ENCODE measurements at places on chromosomes 6 and 20.
A peak's percentile ranks its signal among the peaks of the same experiment; 100 is the strongest.

- DNase-seq = peak; percentile 32
Observed at GRCh38 chr6:122736163-122736562, 43.4 kb upstream of the FABP7 start.

GRCh38 chr20:62232770-62233645 lies 5.3 kb upstream of the OSBPL2 start:
- DNase-seq = no peak

GRCh38 chr20:6473197-6473596 lies 294.3 kb upstream of the BMP2 start:
- no peak for DNase-seq

DNA sequence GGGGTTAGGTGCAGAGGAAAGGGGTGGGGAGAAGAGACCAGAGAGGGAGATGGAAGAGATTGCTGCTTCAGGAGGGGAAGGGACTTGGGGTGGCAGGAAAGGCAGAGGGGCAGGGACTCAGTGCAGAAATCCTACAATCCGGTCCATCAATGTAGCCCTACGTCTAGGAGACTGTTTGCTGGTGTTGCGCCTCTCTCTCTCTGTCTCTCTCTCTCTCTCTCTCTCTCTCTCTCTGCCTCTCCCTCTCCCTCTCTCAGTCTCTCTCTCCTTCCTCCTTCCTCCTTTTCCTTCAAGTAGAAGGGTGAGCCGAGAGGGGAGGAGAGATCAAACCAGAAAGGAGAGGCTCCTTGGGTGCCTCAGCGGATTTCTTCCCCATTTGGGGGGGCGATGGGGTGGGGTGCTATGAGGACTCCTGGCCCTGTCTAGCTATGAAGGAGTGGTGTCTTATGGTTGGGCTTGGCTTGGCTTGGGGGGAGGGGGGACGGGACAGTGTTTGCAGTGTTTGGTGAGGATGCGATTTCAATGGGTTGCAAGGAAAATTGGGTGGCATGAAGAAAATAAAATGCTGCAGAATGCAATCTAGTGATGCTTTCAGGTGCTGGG lies 181.2 kb downstream of the TBXT start:
- no peak for DNase-seq

DNA sequence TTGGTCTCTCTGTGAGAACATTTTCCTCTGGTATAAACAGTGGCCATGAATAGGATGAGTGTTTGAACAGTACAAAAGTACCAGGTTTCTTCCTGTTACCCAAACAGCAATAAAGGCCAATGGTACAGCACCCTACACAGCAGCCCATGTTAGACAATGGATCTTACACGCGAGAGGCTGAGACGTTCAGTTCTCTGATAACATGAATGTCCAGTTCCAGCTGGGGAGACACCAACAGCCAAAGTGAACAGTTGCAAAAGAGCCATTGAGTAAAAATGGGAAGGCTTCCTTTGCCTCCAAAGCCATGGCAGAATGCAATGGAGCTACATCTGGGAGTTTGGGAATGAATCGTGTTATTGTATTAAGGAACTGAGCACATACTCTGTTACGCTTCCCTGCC lies 246.8 kb upstream of the SGK1 start:
- no peak for DNase-seq

DNA sequence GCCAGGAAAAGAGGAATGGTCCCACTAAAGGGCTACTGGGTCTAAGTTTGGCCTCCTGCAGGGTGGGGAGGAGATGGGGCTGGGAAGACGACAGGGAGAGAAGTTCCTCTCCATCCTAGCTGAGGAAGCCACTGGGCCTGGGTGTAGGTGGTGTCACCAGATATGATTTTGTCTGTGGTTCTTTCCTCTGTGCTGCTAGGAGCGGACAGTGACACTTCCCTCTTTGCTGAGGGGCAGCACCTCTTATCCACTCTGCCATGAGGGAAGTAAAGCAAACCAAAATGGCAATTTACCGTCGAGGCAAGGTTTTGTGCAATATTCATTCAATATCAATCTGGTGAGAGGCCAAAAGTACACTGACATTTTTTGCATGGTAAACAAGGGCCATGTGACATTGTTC lies 33.0 kb upstream of the NR2E1 start:
- DNase-seq = no peak

DNA sequence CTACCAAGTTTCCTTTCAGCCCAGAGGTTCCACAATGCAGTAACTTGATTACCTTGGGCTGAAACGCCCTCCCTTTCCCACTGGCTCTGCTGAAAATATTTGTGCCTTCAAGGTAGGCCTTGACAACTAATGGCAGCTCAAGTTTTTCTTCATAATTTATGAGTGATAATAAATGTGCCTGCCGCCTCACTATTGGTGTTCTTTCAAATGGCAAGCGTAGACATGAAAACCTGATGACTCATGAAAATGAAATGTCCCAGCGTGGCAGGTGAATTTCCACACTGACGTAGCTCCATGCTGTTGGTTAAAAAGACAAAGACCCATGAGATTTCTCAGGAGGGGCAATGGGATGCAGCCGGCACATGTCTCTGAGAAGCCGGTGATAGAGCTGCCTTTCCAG lies 107.2 kb upstream of the GGTLC1 start:
- no peak for DNase-seq

GRCh38 chr6:158290040-158290439 lies 22.2 kb upstream of the TULP4 start:
- DNase-seq = no peak

GRCh38 chr6:155116571-155116910 lies 121.4 kb downstream of the TIAM2 start:
- no peak for DNase-seq
